ENCODE measurements at places on chromosomes 3 and 15.
A peak's percentile ranks its signal among the peaks of the same experiment; 100 is the strongest.

GRCh38 chr3:137471558-137472204 is 292.4 kb upstream of the SOX14 start:
- DNase-seq: no peak

GRCh38 chr3:9088441-9089353 is 125.4 kb upstream of the RAD18 start:
- DNase-seq: no peak

GRCh38 chr3:159899166-159899565 is 89.5 kb upstream of the IL12A start:
- no peak for DNase-seq

- DNase-seq: no peak
Observed at GRCh38 chr3:129060276-129061022, at the start of gene GP9. TSS of gene GP9 (plus strand) at chr3:129060779. CDS start at chr3:129061740, 961 bp downstream.

- peak; percentile 76 for DNase-seq
Observed at GRCh38 chr3:104564045-104564643, 802.6 kb upstream of the ALCAM start.

- no peak for DNase-seq
Observed at GRCh38 chr3:188076176-188076575, 77.8 kb upstream of the LPP start.

- DNase-seq: no peak
Observed at GRCh38 chr3:4818986-4819693, 160.1 kb upstream of the BHLHE40 start.

GRCh38 chr3:98839846-98840245 is 61.6 kb downstream of the DCBLD2 start:
- DNase-seq: no peak

DNA sequence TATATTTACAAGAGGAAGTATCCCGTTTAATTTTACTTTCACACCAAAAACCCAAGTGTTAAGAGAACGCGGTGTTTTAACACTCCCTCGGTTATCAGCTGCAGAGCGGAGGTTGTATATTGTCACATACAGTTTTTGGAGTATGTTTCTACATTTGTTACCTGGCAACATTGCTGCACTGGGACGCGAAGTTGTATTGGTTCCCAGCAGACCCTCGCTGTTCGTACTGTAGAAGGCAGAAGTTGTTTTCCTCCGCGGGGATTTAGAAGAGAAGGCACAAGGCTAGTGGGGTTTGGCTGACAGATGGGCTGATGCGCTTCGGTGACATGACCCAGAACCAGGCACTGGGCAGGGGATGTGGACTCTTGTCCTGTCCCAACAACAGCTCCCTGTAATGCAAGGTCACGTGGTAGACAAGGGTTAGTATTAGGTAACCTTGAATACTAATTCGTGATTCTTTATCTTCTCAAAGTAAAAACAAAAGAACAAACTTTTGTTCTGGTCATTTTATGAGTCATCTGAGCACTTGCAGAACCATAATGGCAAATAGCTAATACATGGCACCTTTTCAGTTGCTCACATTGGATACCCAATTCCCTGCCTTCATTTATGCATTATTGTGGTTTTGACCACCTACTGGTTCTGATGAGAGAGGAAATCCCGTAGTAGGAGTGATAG is 230.4 kb upstream of the BHLHE40 start:
- DNase-seq: no peak

- DNase-seq: no peak
Observed at GRCh38 chr15:87954793-87955192, 301.7 kb downstream of the NTRK3 start.

DNA sequence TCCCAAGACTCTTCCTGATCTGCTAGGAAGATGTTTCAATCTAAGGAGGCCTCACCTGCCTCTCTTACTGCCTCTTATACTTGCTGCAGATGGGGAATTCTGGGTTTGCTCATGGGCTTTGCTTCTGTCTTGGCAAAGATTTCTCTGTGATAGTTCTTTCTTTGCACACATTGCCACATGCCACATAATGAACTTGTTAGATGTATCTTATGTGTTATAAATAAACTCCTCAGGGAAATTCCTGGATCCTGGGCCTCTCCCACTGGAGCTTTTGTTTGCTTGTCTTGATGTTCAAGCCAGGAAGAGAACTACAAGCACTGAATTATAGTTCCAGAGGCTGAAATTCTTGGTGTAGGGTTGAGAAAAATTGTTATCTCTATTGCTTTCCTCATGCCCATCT is 12.2 kb downstream of the RTP1 start:
- DNase-seq: no peak

GRCh38 chr3:171000281-171000680 is 26.2 kb downstream of the SLC2A2 start:
- no peak for DNase-seq

GRCh38 chr3:105976196-105976595 is 107.4 kb upstream of the CBLB start:
- no peak for DNase-seq

DNA sequence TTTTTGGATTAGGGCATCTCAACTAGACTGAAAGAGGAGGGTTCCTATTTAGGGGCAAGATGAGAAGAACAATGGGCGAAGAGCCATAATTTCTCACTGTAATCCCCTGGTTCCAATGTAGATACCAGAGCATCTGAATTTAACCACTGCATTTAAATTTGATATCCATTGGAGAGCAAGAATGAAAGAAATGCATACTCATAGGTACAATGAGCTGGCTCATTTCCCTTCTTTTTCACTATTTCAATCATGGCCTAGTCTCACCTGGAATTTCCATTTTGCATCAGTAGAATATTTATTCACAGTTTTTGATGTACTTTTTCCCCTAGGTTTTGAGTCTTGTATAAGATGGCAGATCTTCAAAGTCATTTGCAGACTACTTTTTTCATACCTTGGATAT is 13.8 kb downstream of the EPHB1 start:
- no peak for DNase-seq

DNA sequence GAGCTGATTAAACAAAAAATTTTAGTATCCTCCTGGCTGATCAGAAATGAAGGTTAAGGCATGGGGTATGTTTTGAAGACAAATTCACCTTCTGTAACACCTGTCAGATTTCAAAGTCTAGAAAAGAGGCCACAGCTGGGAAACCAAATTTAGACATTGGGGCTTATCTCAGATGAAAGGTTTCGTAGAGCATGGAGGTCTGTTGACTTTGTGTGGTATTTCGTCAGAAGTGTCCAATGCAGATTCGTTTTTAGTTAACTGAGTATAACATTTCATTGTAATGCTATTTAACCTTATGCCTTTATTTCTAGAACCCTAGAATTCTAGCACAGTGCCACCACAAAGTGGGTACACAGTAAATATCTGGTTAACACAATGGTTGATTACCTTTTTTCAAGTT is 61.7 kb downstream of the FNDC3B start:
- no peak for DNase-seq

- no peak for DNase-seq
Observed at GRCh38 chr3:86554383-86554782, 436.6 kb downstream of the VGLL3 start.
